ENCODE measurements at places on chromosomes 5 and 9.

DNA sequence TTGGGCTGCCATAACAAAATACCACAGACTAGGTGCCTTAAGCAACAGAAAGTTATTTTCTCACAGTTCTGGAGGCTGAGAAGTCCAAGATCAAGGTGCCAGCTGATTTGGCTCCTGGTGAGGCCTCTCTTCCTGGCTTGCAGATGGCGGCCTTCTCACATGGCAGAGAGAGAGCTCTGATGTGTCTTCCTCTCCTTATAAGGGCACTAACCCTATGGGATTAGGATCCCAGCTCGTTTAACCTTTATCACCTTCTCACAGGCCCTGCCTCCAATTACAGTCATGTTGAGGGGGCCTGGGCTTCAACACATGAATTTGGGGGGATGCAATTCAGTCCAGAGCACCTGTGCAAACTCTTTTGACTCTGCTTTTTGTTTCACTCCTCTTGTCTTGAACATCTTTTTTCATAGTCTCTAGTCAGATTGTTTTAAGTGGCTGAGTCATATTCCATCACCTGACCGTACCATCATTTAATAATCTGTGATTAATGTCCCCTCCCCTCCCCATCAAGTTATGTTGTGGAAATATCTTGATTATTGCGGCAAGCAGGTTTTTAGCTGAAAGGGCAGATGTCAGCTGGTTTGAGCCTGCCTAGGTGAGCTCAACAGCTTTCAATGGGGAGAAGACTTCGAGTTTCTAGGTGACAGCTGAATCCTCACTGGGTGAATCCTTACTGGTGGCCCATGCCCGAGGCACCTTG lies 61.8 kb downstream of the NDFIP1 start:
- no peak for DNase-seq

- DNase-seq, result no peak
Observed at GRCh38 chr9:3733039-3733408, 207.2 kb upstream of the RFX3 start.

DNA sequence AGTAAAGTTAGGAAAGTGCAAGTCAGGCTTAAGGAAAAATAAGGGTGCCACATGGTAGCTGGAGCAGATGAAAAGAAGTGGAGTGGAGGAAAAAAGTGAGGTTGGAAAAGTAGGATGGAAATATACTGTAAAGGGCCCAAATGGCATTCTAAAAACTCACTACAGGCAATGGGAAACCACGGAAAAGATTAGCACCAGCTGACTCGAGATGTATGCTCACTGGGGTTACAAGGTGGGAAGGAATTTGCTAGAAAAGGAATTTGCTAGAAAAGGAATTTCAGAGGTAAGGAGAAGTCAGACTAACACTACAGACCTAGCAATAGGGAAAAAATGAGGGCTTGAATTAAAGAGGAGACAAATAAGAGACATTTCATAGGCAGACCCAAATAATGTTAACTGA lies 3.6 kb downstream of the PSMD5 start:
- DNase-seq, result no peak

- no peak for DNase-seq
Observed at GRCh38 chr5:134113363-134113889, 1.1 kb upstream of the TCF7 start.

DNA sequence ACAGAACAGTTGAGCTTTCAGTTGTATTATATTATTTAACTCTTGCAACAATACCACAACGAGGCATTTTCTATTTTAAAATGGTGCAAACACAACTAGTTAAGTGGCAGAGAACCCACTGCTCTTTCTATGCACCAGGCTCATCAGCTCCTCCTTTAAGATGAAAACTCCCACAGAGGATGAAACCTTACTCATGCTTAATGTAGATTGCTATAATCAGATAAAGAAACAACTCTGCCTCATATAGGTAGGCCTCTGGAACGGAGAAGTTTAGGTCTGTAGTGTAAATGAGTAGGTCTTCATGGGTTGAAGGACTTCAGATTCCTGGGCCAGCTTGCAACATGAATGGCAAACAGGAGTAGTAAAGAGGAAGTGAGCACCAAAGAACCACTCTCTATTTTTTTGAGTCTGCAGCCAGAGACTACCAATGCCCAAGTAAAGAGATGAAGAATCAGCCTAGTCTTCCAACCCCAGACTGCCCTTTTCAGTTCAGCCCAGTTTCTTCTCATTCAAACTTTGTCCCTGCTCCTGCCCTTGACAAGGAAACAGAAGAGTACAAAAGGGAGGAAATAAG lies 33.9 kb downstream of the HACD4 start:
- DNase-seq, result no peak

DNA sequence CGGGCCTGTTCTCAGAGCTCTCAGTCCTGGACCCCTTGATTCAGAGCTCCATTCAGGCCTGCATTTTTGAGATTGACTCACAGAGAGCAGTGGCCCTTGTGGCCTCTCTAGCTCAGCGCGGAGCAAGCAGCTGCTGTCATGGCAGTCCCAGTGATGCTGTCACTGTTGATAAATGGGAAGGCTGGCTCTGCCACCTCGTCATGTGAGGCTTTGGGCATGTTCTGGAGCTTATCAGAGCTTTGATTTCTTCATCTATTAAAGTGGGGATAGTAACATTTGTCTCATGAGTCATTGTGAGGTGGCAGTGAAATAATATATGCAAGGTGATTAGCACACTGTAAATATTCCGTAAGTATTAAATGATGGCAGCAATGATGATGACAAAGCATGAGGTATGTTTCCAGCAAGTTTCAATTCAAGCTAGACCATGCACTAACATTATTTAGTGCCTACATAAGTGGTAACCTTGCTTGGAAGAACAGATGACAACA lies 126.4 kb upstream of the CXCL14 start:
- DNase-seq, result no peak

DNA sequence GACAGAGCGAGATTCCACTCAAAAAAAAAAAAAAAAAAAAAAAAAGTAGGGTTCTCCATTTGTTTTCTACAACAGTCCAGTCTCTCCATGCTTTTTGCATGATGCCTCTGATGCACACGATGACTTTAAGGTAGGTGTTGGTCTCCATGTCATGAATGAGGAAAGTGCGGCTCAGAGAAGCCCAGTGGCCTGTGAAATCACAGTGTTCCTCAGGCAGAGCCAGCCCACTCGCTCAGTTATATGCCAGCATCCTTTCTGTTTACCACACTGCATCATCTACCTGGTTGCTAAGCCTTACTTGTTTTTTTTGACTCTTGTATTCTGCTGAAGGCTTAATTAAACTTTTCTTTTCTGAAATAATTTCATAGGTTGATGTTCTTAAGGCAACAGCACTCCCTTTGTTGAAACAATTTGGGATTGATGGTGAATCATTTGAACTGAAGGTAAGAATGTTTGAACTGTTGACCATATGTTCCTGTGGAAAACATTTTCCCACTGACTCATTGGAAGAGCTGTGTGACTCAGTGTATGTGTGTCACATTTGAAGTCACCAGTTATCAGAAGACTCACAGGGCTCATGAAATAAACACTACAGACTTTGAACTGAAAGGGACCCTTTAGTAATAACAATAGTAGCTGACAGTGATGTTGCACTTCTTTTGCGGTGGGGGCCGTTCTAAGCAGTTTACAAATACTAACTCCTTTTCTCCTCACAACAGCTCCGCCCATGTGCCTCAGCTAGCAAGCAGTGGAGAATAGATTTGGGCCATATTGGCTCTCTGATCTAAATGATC lies 40.2 kb downstream of the RCL1 start:
- peak; percentile 49 for DNase-seq

- no peak for DNase-seq
Observed at GRCh38 chr9:128024761-128025308, 42.3 kb downstream of the NAIF1 start.

DNA sequence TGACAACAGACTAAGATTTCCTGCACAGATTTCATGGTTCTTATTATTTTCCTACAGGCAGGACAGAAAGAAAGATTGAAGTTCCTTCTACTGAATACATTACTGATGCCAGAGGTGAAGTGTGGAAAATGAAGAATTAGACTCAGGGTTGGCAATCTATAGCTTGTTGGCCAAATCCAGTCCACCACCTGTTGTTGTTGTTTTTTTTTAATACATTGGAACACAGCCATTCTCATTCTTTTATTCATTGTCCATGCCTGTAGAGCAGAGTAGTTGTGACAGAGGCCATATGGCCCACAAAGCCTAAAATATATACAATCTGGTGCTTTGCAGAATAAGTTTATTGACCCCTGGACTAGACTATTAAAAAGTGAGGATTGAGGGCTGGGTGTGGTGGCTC lies 5.8 kb upstream of the PLPPR1 start:
- no peak for DNase-seq
